Stimulated activated CD4-positive, alpha-beta T cell treated with anti-CD3 and anti-CD28 coated beads, Interleukin-1b, Interleukin-23, amount 100 ng/mL, for 1 hour (primary cell): ENCODE measurements at places on chromosomes 5 and 9.

GRCh38 chr5:126365446-126366198 lies 57.6 kb upstream of the GRAMD2B start:
- no peak for DNase-seq

- no peak for DNase-seq
Measured at GRCh38 chr9:21383627-21384026, 1.6 kb downstream of the IFNA2 start.

- no peak for DNase-seq
Measured at GRCh38 chr9:88690628-88691027, 155.7 kb downstream of the NXNL2 start.

DNA sequence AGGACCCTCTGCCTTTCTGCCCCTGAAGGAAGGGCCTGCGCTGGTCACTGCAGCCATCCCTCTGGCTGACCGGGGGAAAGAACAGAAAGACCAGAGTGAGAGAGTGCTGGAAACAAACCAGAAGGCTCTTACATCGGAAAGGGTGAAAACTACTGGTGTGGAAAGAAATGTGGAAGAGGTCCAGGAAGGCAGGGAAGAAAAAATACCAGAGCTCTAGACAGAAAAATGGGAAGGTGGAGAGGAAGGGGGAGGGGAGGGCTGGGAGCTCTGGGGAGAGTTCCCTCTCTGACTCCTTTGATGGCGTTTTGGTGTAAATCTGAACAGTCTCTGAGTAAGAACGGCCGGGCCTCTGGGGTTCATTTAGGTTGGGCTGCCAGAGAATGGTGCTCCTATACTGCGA lies 47.7 kb downstream of the COL23A1 start:
- DNase-seq: no peak

DNA sequence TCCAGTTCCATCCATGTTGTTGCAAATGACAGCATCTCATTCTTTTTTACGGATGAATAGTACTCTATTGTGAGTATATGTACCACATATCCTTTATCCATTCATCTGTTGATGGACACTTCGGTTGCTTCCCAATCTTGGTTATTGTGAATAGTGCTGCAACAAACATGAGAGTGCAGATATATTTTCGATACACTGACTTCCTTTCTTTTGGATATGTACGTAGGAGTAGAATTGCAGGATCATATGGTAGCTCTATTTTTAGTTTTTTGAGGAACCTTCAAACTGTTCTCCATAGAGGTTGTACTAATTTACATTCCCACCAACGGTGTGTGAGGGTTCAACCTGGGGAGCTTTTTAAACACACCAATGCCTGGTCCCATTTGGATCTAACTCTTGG lies 22.3 kb downstream of the GALNT12 start:
- DNase-seq: no peak

DNA sequence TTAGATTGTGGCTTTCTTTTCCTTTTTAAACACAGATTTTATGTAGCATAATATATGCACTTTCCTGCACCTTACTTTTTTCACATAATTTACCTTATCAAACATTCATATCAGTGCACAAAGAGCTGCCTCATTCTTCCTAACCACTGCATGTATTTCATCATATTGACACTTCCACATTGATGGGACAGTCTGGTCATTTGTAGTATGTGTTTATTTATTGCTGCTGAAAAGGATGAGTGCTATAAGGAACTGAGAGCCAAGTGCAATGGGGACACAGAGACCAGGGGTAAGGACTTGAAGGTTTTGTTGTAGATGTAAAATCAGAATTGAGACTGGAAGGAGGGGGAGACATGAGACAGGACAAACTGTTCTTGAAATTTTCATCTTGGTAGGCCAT lies 193.8 kb downstream of the SMARCA2 start:
- no peak for DNase-seq

DNA sequence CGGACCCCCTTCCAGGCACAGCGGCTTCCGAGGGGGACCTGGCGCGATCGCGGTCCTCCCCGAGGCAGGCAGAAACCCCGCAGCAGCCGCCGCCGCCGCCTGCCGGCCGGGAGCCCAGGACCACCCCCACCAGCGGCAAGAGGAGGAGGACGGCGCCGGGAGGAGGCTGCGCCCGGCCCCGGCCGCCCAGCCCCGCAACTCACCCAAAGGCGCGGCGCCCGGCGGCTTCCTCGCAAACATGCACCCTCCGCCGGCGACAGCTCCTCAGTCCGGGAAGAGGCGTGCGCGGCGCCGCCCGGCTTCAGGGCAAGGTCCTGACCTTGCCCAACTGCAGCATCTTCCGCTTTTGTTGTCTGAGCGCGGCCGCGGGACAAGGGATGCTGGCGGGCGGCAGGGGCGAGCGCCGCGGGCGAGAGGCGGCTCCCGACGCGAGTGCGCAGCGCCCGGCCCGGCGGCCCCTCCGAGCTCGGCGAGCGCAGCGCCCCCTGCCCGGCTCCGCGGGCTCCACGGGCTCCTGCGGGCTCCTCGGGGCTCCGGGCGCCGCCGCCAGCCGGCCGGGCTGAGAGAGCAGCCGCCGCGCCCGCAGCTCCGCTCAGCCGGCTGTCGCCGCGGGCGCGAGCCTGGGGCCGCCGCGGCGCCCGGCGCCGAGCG lies 507 bp downstream of the CTNND2 start:
- no peak for DNase-seq

- no peak for DNase-seq
Measured at GRCh38 chr9:113682297-113682771, 193.8 kb upstream of the ZNF618 start.

- DNase-seq: no peak
Measured at GRCh38 chr5:158436271-158437065, 577.5 kb upstream of the CLINT1 start.

DNA sequence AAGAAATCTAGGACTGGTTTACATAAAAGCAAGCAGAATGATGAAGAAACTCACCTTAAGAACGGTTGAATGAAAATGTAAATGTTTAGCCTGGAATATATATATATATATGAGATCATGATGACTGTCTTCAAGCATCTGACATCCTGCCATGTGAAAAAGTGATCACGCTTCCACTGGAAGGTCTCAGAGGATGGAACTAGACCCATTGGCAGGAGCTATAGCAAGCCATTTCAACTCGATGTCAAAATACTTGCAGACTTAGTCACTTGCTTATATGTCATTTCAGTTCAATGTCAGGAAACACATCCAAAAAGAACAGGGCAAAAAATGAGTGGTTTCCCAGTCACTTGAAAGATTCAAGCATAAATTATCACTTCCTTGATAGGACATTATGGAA lies 22.2 kb upstream of the TMEM161B start:
- no peak for DNase-seq

- no peak for DNase-seq
Measured at GRCh38 chr9:16398691-16399090, 471.8 kb downstream of the BNC2 start.

- no peak for DNase-seq
Measured at GRCh38 chr5:135085936-135086725, 52.1 kb upstream of the PITX1 start.

- DNase-seq: no peak
Measured at GRCh38 chr5:124806373-124807077, 60.1 kb upstream of the ZNF608 start.

DNA sequence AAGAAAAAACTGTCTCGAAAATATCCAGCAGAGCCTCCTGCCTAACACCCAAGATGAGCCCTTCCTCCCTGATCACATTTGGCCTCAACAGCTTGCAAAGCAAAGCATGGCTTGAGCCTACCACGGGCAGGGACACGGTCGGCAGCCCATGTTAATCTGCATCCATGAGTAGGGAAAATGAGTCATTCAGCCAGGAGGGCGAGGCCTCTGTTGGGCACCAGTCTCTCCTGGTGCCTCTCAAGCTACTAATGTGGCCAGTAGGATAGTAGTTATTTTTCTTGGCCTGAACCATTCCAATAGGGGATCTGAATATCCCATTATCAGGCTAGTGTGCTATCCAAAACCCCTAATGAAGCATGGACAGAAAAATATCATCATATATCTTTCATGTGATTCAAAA lies 43.0 kb upstream of the SHB start:
- no peak for DNase-seq

GRCh38 chr5:178820001-178820400 lies 39.8 kb upstream of the ZNF354B start:
- DNase-seq: no peak

DNA sequence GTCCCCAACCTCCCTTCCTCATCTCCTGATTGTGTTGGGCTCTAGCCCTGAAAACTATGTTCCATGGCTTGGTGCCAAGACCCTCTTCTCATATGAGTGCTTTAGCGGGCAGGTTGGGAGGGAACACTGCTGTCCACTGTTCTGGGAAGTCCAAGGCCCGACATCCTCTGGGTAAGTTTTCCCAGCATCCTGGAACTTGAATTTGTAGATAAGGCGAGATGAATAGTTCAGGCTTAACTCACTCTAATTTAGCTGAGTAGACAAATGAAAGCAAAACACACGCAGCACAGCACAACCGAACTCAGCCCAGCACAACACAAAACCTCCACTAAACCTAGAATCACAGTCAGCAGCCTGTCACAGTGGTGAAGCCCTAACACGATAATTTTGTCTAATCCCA lies 95.3 kb upstream of the SLC28A3 start:
- no peak for DNase-seq

DNA sequence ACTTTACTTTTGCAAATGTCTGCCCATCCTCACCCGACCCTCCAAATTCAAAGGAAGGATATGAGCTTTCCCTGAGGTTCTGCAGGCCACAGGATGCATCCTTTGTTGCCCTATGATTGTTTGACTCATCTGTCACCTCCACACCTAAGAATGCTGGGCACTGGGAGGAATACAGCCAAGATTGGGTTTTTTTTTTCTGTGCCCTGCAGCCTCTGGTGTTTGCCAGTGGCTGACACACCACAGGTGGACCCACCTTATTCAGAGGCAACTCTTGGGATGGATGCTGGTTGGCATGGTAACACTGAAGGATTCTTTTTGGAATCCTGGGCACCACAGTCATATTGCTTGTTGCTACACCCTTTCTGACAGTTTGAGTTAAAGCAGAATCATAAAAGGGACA lies 29.7 kb downstream of the C9orf152 start:
- no peak for DNase-seq

- DNase-seq: no peak
Measured at GRCh38 chr9:79568337-79569101, 3.2 kb upstream of the TLE4 start.

DNA sequence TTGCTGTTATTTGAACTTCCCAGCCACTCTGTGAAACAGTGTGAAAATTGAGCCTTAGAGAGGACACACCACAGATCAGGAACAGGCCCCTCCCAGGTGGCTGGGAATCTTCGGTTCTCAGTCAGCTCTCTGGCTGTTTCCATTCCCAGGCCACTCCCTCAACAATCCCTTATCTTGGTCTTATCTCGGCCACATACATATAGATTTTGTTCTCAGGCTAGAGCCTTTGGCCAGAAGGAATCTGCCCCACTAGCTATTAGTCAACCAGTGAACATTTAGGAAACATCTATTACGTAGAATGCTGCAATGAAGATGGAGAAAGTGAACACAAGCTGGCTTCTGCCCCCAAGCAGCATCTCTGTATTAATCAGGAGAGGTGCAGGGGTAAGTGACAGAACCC lies 21.0 kb upstream of the WWC1 start:
- no peak for DNase-seq

DNA sequence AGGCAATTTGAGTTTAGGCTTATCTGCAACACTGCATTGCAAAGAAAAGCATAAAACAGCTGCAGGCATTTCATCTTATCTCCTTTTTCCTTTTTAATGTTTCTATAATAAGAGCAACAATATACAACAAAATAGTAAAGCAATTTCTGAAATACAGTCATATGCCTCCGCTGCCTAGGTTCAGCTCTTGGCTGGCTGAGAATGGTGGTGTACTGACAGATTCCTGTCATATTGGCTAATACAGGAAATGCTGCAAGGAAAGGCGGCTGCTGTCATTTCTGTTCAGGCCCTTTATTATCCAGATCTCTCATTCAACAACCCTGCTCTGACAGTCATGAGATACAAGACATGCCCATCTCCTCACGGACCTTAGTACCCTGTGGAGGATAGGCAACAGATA lies 677.0 kb downstream of the TAF11L14 start:
- no peak for DNase-seq

DNA sequence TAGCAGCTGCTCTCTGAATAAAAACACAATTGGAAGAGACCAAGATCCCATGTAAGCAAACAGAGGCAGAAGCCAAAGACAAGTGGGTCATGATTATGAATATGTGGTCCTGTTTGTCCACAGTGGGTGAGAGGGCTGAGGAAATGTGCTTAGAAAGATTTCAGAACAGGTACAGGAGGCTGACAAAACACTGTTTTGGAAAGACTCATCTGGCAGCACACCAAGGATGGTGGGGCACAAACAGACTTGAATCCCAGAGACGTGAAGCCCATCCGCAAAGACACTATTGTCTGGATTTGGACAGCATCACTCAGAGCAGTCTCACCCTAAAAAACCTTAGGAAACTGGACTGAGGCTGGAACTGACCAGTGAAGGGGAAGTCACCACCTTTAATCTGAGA lies 85.0 kb downstream of the ADRB2 start:
- DNase-seq: no peak

GRCh38 chr5:44384816-44385215 lies 4.4 kb downstream of the FGF10 start:
- DNase-seq: no peak

GRCh38 chr5:79020861-79021561 lies 35.9 kb upstream of the ARSB start:
- DNase-seq: no peak

- no peak for DNase-seq
Measured at GRCh38 chr9:133221177-133221809, 12.2 kb upstream of the OBP2B start.

- no peak for DNase-seq
Measured at GRCh38 chr5:43753069-43753468, 150.1 kb downstream of the NNT start.

DNA sequence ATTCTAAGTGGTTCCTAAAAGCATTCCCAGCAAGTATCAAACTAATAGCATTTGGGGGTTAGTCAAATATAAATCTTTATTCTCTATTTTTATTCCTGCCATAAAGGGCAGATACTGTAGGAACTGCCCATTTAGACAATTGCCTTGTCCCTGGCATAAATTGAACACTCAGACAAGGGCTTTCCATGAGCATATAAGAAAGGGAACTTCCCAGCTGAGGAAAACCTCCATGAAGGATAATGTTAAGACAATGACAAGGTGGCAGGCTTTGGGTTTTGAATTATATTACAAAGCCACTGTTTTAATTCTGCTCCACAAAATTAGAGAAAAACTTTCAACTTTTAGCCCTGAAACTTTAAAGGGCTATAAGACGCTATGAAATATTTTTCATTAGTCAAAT lies 81.3 kb downstream of the ST8SIA4 start:
- no peak for DNase-seq

DNA sequence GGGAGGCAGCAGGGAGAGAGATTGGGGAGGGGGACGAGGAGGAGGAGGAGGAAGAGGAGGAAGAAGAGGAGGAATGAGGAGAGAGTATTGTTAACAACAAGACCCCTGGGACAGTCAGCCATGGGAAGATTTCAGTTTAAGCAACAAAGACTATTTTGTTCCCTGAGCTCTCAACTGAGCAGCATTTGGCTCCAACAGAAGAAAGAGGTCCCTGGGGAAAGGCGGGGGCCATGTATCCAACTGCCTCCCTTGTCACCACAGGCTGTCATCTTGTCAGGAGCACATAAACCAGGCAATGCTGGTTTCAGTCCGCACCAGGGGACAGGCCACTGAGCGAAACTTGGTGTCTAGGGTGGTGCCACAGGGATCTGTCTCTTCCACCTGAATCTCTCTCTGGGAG lies 316.1 kb downstream of the TLE1 start:
- no peak for DNase-seq

- no peak for DNase-seq
Measured at GRCh38 chr5:77743181-77743580, 33.0 kb downstream of the TBCA start.
